CD14-positive monocyte (primary cell): ENCODE measurements at places on chromosomes 2 and 18. TPM values are rescaled to one million over a fixed set of nuclear protein-coding genes. Genes with fewer than 3 reads are reported as not detected.

DNA sequence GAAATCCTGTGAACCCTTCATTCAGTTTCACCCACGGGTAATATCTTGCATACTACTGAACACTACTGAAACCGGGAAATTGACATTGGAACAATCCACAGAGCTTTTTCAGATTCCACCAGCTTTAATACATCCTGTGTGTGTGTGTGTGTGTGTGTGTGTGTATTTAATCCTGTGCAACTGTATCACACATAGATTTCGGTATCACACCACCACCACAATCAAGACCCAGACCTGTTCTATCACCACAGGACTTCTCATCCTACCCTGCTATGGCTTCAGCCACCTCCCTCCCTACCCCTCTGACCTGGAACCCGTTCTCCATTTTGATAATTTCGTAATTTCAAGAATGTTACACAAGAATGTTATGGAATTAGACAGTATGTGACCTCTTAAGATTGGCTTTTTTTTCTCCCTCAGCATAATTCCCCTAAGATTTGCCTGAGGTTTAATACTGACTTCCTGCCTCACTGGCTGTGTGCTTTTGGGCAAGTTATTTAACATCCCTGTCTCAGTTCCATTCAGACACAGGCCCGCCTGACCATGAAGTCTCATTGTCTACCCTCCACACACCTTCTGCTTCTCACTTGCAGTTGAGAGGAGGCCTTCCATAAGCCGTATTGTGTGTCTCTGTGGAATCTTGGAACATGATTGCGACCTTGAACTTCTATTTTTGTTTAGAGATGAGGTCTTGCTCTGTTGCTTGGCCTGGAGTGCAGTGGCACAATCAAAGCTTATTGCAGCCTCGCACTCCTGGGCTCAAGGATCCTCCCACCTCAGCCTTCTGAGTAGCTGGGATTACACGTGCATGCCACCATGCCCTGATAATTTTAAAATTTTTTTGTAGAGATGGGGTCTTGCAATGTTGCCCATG is 14.4 kb upstream of the TMEM131 start:
- peak; percentile 42 for DNase-seq

Gene SPP2
- polyA plus RNA-seq = not detected

GRCh38 chr2:230946429-230947234 is 21.6 kb upstream of the GPR55 start:
- no peak for DNase-seq

- DNase-seq = peak; percentile 90
Observed at GRCh38 chr2:112692495-112692911, 28.3 kb upstream of the NT5DC4 start.

GRCh38 chr2:140200764-140201163 is 1420.6 kb upstream of the NXPH2 start:
- no peak for DNase-seq

GRCh38 chr18:26864658-26865057 is 849 bp downstream of the AQP4 start:
- DNase-seq = no peak

Gene UGT1A9
- polyA plus RNA-seq = not detected

DNA sequence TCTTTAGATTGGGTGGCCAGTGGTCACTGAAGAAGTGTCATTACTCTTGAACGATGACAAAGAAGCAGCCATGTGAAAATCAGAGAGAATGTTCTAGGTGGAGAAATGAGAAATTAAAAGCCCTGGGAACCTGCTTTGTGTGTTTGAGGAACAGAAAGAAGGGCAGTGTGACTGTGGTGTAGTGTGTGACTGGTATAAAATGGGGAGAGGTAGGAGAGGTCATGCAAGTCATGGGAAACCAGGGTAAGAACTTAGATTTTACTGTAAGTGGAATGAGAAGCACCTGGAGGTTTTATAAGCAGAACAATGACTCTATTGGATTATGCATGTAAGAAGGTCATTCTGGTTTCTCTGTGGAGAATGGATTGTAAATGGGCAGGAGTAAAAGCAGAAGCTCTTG is 12.2 kb downstream of the ICOS start:
- DNase-seq = no peak

Gene TRIM43
- polyA plus RNA-seq = not detected in 2 replicates

DNA sequence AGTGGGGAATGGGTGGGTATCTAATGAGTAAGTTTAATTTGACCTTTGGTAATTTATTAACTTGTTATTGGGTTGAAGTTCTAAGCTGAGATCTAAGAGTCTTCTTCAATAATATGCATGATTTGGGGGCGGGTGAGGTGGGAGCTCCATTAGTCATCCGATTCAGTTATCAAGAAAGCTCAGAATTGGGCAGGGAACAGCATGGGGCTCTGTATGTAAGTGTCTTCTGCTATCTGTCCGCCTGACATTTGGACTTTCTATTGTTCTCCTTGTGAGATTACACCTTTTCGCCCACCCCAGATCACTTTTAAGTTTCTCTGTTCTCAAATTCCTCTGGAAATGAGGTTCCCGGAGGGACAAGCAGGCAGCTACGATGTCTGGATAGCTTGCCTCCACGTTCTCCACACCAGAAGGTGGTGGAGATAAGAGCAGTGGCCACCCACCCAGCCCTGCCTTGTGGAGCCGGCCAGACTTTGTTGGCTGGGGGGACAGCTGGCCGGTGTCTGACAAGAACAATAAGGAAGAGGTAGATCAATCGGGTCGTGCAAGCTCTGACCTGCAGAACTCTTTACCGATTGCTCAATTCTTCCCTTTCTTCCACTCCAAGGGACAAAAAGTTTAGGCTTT is 75.5 kb upstream of the GATA6 start:
- DNase-seq = no peak

GRCh38 chr18:46387441-46388131 is 269.4 kb downstream of the LOXHD1 start:
- no peak for DNase-seq

DNA sequence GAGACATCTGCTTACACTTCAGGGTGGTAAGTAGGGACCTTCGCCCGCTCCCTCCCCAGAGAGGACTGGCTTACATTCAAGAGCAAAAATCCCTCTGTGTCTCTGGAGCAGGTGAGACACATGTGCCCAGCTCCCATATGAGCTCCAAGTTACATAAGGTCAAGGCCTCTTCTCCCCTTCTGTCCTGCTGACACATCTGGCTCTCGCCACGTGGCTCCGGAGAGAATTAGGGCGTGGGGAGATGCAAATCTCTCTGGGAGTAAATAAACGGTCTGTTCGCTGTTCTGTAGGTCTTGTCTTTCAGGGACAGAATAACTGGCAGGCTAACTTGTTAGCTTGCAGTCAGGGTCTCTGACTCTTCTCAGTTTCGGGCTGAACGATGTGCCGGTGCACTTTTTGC is 16.2 kb downstream of the MRO start:
- no peak for DNase-seq

DNA sequence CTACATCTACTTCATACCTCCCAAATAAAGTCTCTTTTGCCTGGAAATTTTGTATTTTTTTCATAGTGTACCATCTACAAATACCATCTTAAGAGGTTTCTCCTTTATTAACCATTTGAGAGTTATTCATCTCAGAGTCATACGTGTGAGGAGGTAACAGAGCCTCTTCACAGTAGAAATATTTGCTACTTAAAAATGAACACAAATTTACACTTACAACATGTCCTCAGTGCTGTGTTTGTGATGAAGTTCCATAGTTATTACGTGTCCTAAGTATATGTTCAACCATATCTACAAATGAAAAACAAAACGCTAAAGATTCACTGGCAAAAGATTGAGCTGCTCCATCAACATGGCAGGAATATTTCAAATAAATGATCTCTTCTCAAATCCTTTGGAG is 48.5 kb upstream of the HNRNPA3 start:
- DNase-seq = no peak

DNA sequence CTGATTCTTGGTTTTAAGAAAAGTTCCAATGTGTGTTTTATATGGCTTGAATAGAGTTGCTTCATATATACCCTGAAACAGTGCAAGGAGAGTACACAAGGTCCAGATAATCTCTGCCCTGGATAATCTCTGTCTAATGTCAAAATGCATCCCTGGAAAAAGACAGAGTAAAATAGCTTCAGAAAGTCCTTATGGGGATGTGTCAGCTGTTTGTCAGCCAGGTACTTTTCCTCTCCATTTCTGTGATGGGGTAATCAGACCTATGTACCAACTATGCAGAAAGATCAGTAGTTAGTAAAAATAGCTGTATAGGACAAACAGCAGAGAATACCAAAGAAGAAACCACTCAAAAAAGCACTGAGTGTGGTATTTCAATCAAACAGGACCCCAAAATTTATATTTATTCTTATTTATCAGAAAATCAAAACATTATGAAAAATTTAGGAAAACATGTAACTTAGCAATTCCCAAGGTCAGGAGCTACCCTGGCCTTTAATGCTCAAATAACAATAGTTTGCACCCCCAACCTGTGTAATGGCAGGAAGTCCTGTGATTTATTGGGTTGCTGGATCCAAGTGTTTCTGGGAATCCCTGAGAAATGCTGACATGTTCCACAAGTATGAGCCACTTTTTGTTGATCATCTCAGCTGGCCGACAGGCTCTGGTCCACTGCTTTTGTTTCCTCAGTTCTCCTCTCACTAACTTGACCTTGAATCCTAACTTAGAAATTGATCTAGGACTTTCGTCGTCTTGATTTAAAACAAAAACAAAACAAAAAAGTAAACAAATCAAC is 69.6 kb downstream of the MDH1 start:
- DNase-seq = no peak

Gene FASTKD2
- 12.7 TPM for polyA plus RNA-seq

Gene MIB1
- 8.5 TPM for polyA plus RNA-seq

Gene GBX2
- polyA plus RNA-seq = not detected in 2 replicates

- no peak for DNase-seq
Observed at GRCh38 chr2:184346338-184346862, 251.9 kb upstream of the ZNF804A start.

DNA sequence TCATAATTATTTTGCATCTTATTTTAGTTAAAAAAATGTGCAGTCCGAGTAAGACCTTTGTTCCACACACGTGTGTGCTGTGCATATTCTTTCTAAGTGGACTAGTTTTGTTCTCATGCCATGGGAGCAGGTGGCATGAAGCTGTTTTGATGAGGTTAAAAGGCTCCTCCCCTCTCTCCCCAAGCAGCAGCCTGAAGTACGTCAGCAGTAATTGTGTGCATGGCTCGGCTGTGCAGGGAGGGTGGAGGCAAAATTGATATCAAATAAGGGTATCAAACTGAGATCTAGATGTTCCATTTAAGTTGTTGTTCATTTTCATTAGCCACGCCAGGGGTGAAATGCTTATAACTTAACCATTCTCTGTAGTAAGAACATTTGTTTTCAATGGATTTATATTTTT is at the start of gene NYAP2:
TSS of gene NYAP2 (plus strand) at position 207 of the 400 bp plus-strand sequence. CDS start 9,171 bp downstream, outside the sequence.
- DNase-seq = no peak

Gene ABCG5
- polyA plus RNA-seq = not detected in 2 replicates

Gene CPLX4
- not detected for polyA plus RNA-seq

- no peak for DNase-seq
Observed at GRCh38 chr2:147662221-147662620, 182.6 kb upstream of the ACVR2A start.

Gene RBKS
- polyA plus RNA-seq = 3.9 TPM

Gene PEX13
- 3.0 and 4.1 TPM in 2 replicates for polyA plus RNA-seq

GRCh38 chr18:62771494-62772270 is 56.3 kb downstream of the PHLPP1 start:
- DNase-seq = no peak

DNA sequence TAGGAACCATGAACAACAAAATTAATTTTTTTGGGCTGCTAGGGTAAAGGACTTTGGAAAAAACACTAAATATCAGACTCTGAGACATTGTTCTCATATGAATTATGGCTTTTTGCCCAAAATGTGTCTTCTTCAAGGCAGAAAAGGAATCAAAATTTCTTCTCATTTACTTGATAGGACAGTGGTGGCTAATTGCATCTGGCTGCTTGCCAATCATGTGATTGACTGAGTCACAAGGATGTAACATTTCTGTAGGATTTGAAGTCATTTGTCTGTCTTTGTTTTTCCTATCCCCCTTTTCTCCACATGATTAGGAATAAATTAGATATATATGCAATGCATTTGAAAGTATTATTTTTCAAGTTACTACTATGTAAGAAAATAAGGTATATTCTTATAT is 130.2 kb downstream of the SLC4A10 start:
- DNase-seq = no peak

GRCh38 chr2:17894556-17894955 is 16.1 kb downstream of the KCNS3 start:
- DNase-seq = no peak

DNA sequence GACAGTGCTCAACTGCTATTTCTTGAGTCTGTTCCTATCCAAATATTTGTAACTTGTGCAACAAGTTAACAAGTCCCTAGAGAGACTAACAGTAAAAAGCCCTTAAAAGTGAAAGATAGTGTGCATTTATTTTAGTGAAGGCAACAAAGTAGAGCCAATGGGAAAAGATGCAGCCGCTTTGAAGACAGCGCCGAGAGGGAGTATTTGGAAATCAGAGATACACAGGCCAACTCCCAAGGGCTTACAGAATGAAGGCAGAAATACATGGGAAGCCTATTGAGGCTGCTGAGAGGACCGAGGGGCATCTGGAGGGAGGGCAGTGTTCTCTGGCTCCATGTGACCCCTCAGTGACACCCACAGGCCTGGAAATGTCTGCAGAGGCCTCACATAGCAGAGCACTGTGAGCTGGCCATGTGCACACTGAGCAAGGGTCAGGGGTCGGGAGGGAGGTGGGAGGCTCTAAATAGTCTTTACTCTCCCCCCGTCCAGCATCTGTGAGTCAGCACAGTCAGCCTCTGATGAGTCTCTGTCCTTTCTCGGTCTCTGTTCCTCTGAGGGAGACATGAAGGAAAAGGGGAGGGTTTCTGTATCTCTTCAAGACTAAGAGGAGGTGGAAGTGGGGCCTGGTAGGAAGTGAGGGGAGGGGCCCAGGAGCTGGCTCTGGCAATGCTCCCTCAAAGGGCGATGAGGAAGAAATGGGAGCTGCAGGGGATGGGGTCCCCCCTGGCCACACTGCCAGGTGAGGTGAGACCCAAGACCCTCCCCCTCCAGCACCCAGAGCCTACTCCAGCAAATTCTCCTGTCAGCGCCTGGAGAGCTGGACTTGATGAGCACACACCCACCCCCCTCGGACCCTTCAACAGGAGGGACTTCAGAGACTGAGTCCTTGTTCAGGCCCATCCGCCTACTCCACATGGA is 133.6 kb downstream of the SP3 start:
- DNase-seq = no peak

DNA sequence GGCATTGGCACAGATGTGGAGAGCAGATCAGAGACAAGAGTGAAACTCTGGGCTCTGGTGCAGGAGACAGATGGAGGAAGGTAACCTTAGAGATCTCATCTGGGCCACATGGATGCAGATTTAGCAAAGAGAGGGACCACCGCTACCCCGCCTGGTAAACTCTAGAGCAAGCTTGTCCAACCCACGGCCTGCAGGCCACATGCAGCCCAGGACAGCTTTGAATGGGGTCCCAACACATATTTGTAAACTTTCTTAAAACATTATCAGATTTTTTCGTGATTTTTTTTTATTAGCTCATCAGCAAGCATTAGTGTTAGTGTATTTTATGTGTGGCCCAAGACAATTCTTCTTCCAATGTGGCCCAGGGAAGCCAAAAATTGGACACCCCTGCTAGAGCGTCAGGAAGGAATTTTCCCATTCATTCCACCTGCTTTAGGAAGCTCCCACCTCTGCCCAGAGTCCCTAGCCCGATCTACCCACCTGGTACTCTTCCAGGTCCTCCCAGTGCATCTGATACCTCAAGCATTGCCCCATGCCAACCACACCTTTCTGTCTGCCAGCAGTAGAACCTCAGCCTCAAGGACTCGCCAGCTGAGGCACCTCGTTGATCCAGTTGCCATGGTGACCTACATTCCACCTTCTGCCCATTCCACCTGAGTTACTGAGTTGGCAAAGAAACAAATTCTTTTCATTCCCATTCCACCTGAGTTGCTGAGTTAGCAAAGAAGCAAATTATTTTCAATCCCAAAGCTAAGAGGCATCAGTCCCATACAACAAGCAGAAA is at the start of gene CIB4:
TSS of gene CIB4 (minus strand) at position 586 of the 784 bp plus-strand sequence. CDS start at position 534, 52 bp downstream.
- no peak for DNase-seq

GRCh38 chr18:3424280-3424890 is 25.6 kb upstream of the TGIF1 start:
- DNase-seq = peak; percentile 34
